ENCODE measurements at places on chromosomes 1 and 21.

GRCh38 chr1:171081763-171082201 lies 8.9 kb upstream of the FMO3 start:
- DNase-seq, result no peak

- no peak for DNase-seq
Measured at GRCh38 chr1:27603309-27603680, 649 bp downstream of the AHDC1 start.

- no peak for DNase-seq
Measured at GRCh38 chr1:186865253-186865652, 36.5 kb downstream of the PLA2G4A start.

- no peak for DNase-seq
Measured at GRCh38 chr1:101262630-101263348, 26.0 kb downstream of the S1PR1 start.

GRCh38 chr1:44437107-44437716 lies 32.2 kb downstream of the RNF220 start:
- DNase-seq, result no peak

- no peak for DNase-seq
Measured at GRCh38 chr21:44880405-44881197, 7.1 kb upstream of the PTTG1IP start.

DNA sequence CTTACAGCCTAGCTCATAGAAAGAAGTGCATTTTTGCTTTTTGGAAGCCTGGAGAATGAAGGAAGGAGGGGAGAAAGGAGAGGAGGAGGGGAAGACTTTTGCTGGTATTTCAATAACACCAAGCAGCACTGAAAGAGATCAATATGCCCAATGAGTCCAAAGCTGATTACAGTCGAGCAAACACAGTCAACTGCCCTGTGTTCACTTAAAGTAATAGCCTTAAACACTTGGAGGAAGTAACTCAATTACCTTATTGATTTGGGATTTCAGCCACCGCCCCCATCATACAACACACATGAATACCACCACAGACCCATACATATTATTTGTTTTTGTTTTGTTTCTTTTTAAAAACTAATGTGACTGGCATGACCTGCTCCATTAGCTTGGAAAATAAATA lies 23.3 kb upstream of the RXRG start:
- DNase-seq, result no peak

DNA sequence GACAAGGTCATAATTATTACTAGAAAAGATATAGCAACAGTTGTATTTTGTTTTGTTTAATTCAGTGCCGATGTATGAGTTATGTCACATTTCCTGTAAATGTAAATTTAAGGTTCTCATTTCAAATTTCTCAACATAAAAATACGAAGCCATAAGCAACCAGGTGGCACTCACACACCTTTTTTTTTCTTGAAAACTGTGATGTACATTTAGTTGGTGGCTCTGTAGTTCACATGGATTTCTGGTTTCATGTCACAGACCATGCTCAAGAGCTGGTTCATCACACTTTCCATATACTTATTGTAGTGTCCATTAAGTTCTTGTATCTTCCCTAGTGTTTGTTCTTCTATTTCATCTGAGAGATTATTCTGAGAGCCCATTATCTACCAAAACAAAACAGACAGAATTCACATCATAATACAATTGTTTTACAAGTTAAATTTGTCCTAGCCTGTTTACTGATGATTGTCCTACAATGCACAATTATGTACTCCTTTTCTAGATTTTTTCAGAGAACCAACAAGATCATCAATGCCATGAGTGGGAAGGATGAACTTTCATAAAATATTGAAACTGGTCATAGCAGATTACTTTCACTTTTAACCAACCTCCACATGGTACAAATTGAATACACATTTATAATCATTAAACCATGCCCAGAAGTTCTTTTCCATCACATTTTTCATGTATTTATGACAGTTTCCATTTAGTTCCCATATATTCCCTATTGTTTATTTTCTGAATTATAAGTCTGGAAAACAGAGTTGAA lies 17.1 kb downstream of the ATP6V1G3 start:
- DNase-seq, result no peak

DNA sequence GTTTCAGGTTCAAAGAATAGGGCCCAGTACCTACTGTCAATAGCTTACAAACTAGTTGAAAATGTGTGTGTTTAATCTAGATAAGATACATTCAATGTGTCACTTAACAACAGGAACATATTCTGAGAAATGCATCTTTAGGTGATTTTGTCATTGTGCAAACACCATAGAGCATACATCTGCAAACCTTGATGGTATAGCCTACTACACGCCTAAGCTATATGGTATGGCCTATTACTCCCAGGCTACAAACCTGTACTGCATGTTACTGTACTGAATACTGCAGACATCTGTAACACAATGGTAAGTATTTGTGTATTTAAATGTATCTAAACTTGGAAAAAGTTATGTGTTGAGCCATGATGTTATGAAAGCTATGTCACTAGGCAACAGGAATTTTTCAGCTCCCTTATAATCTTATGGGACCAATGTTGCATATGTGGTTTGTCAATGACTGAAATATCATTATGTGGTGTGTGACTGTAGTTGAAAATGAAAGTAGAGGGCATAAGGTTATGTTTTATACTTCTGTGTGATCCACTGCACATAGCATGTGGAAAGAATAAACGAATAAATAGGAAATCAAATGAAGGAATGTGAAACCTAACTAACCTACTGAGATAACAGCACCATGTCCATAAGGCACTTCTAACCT lies 129.0 kb upstream of the CAMK1G start:
- no peak for DNase-seq

DNA sequence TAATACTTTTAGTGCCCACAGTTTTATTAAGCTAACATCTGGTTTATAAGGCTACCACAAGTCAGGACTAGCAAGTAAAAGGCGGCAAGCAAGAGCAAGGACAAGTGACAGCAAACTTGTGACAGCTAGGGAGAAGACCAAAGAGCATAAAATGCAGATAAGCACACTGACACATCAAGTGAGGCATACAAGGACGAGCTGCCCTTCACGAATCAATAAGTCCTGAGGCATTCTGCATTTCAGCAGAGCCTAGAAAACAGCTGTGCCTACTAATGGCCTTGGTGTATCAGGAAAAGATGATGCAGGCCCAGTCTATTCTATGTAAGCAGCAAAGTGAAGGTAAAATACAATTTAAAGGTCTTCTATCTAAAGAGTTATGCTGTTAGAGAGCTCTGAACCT lies 74.8 kb downstream of the KRTAP19-8 start:
- DNase-seq, result no peak

DNA sequence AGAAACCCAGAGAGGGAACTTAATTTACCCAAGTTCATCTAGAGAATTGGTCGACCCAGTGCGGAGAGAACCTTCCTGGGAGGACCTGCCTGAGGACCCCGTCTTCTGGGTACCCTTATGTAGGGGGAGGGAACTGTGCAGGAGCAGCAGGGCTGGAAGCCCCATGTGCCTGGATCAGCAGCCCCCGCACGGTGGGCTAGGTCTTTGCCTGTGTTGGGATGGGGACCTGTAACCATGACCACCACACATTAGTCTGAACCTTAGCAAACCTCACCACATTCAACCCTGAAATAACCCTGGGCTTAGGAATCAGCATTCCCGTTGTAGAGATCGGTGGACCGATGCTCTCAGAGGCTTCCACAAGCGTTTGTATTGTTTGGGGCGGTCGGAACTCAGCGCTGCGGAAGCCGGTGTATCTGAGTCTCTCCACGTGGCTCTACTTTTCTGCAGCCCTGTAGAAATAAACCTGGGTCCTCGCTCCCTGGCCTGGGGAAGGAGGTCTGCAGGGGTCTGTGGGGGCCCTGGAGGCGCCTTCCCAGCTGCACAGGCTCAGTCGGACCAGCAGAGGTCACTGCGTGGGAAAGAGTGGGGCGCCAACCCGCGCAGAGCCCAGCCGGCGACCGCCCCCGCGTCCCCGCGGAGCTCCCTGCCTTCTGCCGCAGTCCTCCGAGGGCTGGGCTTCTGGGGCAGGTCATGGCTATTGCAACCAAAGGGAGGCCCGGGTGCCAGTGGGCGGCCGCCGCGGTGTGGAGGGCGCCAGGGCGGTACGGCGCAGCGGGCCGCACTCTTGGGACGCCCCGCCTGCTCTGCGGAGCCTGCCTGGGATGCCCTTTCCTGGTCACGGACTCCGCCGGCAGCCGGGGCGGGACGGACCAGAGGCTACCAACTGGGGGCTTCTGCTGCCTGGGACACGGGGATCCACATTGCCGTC lies 36.2 kb upstream of the KCNA10 start:
- DNase-seq, result peak; percentile 48

GRCh38 chr1:40922969-40923368 lies 56.5 kb upstream of the CTPS1 start:
- DNase-seq, result no peak

DNA sequence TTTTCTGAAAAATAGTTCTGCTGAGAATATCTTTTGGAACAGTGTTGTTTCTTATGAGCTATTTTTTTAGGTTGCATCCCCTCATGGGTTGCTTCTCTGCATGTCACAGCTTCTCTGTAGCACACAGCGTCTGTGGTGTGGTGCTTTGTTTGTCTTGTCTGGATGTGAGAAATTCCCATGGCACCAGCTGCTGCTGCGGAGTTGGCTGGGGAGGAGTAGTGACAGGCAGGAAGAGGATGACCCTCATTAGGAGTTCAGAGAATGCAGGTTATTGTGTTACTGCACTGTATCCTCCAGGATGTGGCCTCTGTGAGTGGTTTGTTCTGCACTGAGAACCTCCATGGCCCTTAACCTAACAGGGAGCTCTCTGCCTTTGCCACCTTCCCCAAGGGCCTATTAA lies 64.8 kb downstream of the TSEN15 start:
- no peak for DNase-seq

DNA sequence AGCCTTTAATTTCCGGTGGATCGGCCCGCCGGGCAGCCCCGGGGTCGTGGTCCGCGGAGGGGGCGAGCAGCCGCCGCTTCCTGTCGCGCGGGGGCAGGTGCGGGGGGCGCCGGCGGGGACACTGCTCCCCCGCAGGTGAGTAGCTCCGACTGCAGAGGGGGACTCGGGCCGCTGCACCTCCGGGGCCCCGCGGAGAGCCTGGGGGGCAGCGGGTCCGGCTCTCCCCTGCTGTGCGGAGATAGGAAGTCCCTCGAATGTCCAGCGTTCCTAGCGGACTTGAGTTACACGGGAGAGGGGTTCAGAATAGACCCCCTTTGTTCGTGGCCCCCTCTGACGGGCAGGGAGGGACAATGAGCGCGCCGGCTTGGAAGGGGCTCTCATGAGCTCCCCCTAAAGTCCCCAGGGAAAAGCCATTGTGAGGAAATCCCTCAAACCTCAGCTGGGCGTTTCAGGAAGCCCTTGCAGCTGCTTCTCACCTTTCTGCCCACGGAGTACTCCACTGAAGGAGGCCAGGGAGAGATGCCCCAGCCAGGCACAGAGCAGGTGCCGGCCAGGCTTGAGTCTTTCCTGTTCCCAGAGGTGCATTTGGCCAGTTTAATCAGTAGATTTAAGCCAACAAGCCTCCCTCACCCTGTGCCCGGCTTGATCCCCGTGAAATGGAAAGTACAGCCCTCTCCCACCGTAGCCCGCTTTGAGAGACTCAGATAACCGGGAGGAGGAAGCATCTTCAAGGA lies 925 bp downstream of the PDE9A start:
- DNase-seq, result no peak

DNA sequence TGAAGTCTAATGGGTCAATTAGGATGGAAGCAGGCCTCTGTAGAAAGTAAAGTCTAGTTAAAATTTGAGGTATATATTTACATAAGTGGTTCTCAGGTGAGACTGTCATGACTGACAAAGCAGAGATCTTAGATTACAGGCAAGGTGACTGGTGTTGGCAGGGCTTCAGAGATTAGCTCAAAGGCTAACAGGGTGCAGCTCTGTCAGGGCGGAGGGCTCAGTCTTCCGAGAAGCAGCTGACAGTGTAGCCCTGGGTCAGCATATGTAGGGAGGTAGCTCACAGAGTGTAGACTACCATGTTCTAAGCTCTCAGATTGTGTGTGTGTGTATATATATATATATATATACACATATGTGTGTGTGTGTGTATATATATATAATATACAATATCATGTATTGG lies 54.7 kb downstream of the RBM11 start:
- DNase-seq, result no peak

DNA sequence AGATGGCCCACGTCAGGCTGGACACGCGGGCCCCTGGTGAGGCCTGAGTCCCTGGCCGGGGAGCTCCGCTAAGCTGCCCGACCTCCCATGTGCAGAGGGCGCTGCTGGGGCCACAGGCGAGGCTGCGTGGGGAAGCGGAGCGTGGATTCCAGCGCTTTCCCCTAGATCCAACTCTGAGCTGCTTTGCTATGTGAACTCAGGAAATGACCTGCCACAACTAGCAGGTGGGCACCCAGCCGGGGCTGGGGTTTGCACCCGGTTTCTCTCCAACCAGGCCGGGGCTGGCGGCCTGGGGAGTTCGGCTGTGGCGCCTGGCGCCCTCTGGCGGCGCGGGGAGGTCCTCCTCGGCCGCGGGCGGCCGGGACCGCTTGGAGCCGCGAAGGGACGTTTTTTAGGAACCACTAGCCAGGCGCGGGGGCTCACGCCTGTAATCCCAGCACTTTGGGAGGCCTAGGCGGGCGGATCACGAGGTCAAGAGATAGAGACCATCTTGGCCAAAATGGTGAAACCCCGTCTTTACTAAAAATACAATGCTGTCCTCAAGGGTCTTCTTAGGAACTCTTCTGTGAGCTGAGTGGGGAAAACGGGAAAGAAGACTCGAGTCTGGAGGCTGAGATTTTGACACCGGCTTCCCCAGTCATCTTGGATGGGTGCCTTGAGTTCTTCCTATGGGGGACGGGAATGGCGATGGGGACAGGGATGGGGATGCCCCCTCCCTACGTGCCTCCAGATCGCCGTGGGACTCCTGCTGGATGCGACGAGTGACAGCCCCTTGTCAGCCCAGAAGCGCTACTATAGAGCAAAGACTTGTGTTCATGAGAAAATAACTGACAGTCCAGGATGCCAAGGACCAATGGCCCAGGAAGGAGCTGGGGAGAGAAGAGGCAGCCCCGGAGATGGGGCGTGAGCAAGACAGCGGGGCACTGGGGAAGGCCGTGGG lies 12.6 kb downstream of the PYCR2 start:
- peak; percentile 53 for DNase-seq

- DNase-seq, result no peak
Measured at GRCh38 chr1:76759950-76760349, 107.3 kb upstream of the ST6GALNAC5 start.

All from stimulated activated CD8-positive, alpha-beta memory T cell treated with anti-CD3 and anti-CD28 coated beads, Interleukin-12 subunit alpha, Interleukin-12 subunit beta, amount 100 ng/mL, for 4 hours (primary cell).